Cortex of kidney (tissue), 1 donor: ENCODE measurements at places on chromosomes 7 and 10.

DNA sequence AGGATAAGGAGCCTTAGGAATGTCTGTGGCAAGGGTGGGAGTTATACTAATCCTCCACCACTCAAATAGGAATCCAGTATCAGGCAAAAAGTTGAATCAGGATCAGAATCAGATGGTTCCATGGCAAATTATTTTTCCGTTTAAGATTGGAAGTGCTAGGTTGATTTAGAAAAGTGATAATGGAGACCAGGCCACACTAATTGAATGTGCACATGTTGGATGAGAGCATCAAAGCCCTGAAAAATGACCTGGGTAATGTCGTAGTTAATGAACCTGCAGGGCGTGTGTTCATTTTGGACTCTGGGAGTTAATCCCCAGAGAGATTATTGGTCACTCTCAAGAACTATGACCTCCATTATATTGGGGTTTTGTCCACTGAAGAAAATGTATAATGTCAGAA is 53.3 kb upstream of the UBN2 start:
- DNase-seq = no peak

GRCh38 chr10:130545122-130545521 is 408.9 kb downstream of the GLRX3 start:
- DNase-seq = no peak

- DNase-seq = no peak
Observed at GRCh38 chr7:28180031-28180363, 598 bp downstream of the JAZF1 start.

DNA sequence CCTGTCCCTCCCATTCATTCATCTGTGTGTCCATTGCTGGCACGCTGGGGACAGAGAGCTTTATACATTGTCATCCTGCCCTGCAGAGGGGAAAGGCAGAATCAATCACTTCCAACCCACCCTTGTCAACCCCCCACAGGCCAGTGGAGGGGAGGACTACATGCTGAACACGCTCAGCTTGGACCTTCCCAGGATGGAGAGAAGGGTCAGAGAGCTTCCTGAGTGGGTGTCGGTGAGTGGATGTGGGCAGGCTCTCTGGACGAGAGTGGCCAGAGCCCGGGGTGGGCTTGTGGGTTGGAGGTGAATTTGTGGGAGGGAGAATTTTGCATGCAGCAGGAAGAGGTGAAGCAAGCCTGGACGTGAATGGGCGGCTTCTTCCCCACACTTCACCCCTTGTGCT is 93.9 kb downstream of the DNAJB6 start:
- DNase-seq = no peak

DNA sequence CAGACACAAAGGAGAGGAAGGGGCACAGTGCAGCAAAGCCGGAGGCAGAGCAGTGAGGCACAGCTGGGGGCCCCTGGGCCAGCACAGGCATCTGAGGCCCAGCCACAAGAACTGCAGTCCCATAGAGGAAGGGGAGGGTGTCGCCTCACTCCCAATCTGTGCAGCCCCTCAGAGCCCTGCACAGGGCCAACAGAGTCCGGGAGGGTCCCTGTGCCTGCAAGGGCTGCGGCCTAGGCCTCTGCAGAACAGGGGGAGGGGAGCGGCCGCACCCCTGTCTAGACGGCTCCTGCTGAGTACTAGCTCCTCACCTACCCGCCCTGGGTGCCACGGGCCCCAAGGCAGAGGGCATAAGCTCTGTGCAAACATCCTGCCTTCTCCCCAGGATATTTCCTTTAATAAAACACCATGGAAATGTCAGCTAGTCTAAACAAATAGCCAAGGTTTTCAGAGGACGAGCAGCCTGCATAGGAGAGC is 32.4 kb upstream of the RET start:
- no peak for DNase-seq

GRCh38 chr10:19204246-19204917 is 155.8 kb downstream of the MALRD1 start:
- no peak for DNase-seq

GRCh38 chr7:40447345-40447744 is 312.5 kb downstream of the SUGCT start:
- no peak for DNase-seq

DNA sequence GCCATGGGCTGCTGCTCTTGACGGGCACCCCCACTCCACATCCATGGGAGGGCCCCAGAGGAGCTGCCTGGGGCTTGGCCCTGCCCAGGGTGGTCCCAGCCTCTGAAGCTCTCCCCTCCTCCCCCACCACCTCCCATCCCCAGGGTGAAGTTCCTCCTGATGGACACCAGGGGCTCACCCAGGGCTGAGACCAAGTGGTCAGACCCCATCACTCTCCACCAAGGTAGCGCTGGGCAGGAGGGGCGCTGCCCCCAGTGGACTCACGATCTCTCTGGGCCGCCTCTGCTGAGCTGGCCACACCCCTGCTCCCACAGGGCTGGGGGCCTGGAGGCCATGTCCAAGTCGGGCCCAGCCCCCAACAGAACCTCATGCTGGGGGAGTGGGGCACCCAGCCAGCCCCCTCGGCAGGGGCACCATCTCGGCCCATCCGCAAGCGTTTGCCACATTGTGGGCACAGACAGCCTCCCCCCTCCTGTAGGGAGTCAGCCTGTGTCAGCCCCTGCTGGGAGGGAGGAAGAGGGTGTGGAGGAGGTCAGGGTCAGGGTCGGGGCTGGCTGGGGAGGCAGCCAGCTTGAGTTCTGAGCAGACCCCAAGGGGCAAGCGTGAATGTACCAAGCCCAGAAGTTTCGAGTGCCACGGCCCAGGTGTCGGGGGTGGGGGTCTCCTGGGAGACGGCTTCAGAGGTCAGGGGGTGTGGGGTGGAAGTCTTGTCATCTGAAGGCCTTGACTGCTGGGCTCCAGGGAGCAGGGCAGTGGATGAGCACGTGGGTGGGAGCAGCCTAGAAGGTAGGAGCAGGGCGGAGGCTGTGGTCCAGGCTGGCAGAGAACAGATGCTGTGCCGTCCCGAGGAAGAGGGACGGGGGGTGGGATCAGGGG is 2.8 kb downstream of the UPK3B start:
- DNase-seq = no peak

GRCh38 chr7:28017372-28017771 is 163.2 kb downstream of the JAZF1 start:
- no peak for DNase-seq

GRCh38 chr10:96913906-96914305 is 81.8 kb downstream of the LCOR start:
- no peak for DNase-seq

DNA sequence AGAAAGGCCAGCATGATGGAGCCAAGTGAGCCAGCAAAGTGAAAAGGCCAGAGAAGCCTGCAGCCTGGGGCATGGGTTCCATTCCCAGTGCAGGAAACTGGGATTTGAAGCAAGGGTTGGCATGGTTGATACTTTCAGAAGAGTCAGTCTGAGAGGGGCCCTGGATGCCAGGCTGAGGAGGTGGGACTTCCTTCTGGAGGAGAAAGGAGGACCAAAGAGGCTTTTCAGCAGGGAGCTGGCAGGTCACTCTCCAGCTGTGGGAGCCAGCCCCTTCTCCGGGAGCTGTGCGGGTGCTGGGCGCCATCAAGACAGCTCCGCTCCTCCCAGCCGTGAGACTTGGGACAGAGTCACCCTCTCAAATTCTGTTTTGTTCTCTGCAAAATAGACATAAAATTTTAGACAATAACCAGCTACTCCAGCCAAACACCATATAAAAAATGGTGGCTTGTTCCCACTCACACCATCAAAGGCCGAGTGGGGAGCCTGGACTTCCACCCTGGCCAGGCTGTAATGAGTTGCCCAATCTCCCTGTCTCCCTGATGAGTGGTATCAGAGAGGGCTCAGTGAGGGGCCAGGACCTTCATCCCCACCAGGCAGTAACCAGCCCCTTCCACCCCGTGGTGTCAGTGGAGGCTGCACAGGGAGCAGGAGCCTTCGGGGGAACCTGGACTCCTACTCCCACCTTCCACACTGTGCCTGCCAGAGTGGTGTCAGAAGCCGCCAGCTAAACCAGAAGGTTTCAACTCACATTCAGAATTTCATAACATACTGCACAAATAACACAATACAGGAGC is 133.6 kb upstream of the RET start:
- no peak for DNase-seq

- no peak for DNase-seq
Observed at GRCh38 chr10:24228642-24229041, 19.7 kb downstream of the KIAA1217 start.

DNA sequence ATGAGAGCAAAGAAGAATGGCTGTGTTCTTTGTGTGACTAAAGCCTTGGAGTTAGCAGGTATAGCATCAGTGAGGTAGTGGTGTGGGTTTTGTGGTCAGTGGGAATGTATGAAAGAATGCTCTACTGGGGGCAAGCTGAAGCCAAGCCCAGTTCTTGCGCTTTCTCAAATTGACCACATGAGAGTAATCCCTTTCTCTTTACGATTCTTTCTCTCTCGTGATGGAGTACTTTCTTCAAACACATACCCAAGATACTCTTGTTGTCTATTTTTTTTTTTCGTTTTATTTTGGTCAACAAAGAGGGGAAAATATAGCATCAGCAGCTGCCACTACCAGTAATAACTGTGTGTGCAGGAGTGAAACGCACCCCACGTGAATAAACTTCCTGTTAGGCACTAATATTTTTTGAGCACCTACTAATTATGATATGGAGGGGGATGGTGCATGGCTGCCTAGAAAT is 8.4 kb upstream of the PANK1 start:
- DNase-seq = no peak

- no peak for DNase-seq
Observed at GRCh38 chr7:157386979-157387800, 50.4 kb downstream of the DNAJB6 start.

- DNase-seq = no peak
Observed at GRCh38 chr7:128176696-128177095, 64.4 kb upstream of the LEP start.

- no peak for DNase-seq
Observed at GRCh38 chr7:131276748-131277147, 50.9 kb upstream of the MKLN1 start.

DNA sequence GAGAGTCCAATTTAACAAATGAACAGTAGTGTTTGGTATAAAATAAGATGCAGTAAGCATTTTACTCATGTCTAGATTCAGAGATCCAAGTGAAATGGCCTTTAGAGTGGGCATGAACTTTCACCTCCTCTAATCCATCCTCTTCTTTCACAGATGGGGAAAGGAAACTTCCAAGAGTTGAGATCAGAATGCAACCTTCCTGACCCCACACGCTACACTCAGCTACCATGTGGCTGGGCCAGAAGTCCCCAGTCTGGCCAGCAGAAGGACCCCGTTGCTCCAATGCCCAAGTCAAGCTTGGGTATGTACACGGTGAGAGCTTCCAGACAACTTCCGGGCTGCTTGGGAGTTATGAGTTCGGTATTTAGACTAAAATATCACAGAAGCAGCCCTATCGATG is 228.0 kb downstream of the ELMO1 start:
- DNase-seq = no peak

- no peak for DNase-seq
Observed at GRCh38 chr7:153027904-153028303, 268.4 kb downstream of the ACTR3B start.

DNA sequence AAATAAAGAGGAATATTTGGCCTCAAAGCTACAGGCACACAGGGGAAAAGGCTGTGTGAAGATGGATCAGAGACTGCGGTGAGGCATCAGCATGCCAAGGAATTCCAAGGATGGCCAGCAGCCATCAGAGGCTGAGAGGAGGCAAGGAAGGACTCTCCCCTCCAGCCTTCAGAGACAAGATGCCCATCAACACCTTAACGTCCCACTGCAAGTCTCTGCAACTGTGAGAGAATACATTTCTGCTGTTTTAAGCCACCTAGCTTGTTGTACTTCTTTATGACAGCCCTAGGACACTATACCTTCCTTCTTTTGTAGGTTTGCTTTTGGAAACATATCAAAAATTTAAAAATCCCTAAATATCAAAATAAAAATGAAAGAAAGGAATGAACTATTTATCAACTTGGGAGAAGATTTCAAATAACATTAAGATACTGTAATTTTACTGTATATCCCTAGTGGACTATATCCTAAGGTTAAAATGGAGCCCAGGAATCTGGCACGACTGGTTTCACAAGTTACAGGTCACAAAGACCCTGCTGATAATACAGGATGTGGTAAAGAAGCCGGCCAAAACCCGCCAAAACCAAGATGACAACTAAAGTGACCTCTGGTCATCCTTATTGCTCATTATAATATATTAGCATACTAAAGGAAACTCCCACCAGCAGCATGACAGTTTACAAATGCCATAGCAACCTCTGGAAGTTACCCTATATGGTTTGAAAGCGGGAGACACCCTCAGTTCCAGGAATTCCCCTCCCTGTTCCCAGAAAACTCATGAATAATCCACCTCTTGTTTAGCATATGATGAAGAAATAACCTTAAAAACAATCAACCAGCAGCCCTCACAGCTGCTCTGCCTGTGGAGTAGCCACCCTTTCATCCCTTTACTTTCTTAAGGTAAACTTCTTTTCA is 185.2 kb downstream of the AVL9 start:
- no peak for DNase-seq

- no peak for DNase-seq
Observed at GRCh38 chr7:73442903-73443500, 9.4 kb downstream of the FZD9 start.

DNA sequence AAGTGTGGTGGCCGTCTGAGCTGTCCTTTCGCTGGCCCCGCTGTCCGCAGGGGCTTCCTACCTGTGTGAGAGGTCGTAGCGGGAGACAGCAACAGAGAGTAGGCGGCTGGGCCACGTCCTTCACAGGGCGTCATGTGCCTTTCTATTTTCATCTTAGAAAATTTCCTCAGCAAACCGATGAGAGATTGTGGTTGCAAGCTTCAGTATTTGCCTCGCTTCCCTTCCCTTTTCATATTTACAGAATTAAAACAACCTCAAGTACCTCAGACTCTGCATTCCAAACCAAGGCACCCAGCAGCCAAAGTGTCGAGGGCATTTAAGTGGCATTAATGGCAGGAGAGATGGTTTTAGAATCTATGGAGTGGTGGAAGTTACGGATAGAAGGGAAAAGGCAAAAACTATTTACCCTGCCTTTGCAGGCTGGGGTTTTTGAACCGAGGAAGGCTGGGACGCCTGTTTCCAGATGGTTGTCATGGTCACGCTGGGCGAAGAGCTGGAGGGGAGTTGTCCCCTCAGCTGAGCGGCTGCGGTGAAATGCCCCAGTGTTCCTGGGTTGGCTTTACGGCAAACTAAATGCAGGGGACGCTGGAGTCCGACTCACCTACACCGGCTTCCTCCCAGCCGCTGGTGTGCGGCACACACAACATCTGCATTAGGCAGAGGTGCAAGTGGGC is 41.9 kb downstream of the WIPI2 start:
- no peak for DNase-seq

- no peak for DNase-seq
Observed at GRCh38 chr10:53570221-53570620, 797.6 kb upstream of the MBL2 start.

GRCh38 chr10:101089520-101090299 is 27.9 kb downstream of the KAZALD1 start:
- no peak for DNase-seq
